ENCODE measurements at places on chromosomes 7 and 10.

- no peak for DNase-seq
Observed at GRCh38 chr7:20791538-20792434, 5.1 kb upstream of the SP8 start.

GRCh38 chr7:91492317-91492716, 228.1 kb downstream of the FZD1 start:
- DNase-seq, result no peak

DNA sequence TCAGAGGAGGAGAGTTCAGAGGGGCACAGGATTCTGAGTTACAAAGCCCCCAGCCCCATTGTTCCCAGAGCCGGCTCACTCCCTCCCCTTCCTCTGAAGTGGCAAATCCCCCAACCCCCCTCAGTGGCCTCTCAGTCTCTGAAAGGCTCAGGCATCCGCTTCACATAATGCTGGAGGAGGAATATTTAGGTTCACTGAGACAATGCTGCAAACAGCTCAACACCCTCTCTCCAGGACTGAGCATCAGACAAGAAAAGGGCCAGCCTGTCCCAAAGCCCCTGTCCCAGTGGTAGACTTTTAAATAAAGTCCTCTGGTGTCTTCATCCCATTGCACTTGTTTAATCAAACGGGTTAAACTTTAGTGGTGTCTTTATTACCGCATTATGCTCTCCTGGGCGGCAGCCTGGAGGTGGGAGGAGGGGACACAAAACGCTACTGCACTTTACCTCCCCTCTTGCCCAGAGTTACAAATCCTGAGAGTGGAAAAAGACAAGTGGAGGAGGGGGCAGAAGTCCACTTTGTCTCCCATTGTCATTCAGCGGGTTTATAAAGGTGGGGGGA, 257.9 kb downstream of the FGFR2 start:
- no peak for DNase-seq

- no peak for DNase-seq
Observed at GRCh38 chr7:127916735-127917134, 114.5 kb downstream of the LRRC4 start.

DNA sequence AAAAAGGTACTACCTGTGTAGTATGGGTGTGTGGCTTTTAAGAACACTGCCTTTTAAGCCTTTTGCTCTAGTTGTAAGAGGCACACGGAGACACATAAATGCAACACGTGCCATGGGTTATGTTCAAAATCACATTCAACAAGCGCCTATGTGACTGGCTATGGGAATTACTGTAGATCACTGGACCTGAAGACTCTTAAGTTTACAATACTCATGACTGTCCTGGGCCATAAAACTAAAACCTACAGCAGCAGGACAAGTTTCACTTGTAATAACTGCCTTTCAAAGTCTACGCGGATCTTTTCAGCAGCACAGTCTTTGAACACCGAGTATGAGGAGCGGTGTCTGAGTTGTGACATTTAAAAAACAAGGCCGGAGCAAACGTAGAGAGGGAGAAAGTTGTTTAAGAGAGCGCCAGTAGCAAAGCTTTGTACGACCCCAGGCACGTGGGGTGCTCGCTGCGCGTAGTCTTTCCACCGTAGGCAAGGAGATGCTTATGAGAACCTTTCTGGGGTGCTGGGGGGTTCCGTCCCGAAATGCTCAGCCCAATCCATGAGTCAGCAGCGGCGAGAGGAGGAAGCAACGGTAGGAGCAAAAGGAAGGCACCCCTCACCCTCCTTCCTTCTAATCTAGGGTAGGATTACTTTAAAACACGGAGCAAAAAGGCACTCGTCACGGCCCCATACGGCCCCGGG, 662 bp downstream of the DNAJC2 start:
- no peak for DNase-seq

DNA sequence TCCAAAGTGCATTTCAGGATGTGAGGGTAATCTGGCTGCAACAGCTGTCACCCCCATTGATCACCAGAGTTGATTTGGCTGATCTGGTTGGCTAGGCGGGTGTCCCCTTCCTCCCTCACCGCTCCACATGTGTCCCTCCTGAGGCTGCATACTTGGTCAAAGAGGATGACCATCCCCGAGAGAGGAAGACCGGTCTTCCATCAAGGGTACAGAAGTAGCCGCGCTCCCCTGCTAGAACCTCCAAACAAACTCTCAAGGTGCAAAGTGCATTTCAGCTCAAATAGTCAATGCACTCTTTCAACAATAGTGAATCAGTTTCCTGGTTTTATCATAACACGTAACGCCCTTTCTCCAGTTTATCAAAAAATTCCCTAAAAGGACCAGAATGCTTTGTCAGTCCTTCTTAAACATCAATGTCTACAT, 44.6 kb downstream of the CARD11 start:
- DNase-seq, result no peak

All from NCI-H2029 treated with DMSO at 0.1 percent for 48 hours (cell line).